ENCODE measurements at places on chromosomes 5 and 9.
A peak's percentile ranks its signal among the peaks of the same experiment; 100 is the strongest.

DNA sequence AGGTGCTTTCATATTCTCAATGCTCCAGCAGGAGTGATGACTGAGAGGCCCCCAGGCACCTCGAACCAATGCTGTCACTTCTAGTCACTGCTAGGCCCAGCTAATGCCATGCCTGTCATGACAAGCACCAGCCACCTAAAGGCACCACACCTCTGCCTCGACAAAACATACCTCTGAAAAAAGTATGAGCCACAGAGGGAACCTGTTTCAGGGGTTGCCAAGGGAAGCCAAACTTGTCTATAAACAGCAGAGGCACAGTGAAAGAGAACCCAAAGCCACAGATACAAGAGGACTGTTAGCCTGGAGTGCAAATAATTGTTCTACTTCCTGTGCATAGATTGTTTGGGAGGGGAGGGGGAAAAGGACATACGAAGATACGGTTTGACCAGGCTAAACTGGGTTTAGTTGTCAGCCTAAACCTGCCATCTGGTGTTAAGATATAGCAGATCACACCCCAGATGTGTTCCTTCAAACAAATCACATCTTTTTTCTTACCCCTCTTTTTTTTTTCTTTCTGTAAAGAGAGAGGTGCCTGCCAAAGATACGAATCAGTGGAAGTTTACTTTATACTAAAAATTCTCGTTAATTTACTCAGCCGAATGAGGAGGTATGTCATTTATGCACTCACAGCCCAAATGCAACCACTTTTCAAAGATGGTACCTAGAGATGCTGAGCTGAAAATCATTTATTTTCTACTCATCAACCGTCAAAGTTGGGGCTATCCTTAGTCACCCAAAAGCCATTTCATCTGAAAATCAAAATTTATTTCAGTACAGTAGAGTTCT lies 45.7 kb downstream of the BNC2 start:
- DNase-seq, result no peak

DNA sequence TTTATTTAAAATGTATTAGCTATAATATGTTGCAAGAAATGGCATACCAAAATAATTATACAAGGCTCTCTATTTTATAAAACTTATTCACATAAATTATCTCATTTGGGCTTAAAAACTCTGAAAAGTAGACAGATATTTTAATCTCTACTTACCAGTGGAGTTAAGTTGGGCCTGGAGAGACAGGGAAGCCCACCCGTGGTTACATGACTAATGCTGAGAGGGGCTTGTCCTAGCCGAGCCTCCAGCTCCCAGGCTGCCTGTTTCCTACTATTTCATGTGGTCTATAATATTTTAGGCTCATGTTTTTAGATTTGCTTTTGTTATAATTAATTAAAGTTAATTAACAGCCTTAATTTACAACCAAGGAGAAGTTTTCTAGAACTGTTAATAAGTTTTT lies 20.9 kb upstream of the ASPN start:
- DNase-seq, result no peak

DNA sequence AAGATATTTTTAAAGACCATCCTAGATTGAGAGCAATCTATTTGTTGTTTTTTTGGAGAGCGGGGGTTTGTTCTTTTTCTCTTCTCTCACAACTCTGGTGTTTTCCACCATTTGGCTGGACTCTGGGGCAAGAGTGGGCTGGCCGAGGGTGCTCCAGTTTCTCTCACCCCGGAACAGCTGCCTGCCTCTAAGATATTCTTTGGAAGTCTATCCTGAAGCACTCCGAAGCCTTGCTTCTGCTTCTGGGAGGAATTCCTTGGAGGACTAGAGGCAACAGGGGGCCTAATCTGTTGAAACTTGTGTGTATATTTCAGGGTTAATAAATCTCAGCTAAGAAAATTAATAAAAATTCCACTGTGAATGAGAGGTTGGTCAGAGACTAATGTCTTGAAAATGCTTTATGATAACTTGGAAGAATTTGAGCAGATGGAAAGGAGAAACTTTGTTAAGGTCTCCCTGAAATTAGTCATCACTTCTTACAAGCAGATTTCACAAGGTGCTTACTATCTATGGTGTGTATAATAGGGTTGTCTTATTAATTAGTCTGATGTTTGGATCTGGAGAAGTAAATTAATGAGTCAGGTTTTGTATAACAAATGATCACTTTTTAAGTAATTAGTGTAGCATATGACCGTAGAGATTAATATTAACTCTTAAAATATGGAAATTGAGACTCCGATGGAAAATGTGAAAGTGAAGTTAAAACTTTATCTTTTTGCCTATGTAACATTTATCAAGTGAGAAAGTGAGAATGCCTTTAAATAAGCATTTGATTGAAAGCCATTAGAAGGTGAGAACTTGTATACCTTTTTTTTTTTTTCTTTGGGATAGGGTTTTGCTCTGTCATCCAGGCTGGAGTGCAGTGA lies 4.0 kb downstream of the MAN2A1 start:
- no peak for DNase-seq

GRCh38 chr5:159184858-159185381 lies 24.4 kb downstream of the RNF145 start:
- DNase-seq, result no peak

GRCh38 chr9:120916588-120916987 lies 10.0 kb downstream of the TRAF1 start:
- DNase-seq, result peak; percentile 72

- DNase-seq, result no peak
These were observed 8.2 kb downstream of the ABL1 start for GRCh38 chr9:130843049-130843908.

- no peak for DNase-seq
These were observed 20.9 kb upstream of the ADAM19 start for GRCh38 chr5:157596487-157596886.

DNA sequence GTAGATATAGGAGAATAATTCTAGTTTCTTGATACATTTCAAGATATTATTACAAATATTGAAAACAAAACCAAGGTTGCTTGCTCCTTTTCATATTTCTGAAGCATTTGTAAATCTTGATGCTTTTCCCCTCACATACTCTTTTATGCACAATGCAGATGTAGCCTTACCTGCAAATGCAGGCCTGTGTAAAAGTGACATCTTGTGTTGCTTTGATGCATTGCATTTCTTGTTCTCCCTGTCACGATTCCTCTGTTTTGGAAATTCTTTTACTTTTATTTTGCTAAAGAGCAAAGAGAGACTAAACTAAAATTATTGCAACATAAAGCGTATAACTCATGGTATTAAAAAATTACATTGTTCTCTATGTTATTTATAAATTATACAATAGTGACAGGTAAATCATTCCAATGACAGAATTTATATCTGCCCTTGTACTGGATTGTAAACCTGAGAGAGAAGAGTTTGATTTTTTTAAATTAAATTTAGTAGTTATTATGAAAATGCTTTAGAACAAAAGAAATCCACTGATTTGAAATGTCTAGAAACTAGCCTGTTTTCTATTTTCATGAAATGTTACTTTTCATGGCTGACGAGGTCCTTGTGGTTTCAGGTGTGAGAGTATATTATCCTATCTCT lies 970.0 kb downstream of the MAT2B start:
- no peak for DNase-seq

GRCh38 chr5:106121972-106122605 lies 1548.6 kb downstream of the EFNA5 start:
- no peak for DNase-seq

GRCh38 chr9:14497476-14497875 lies 183.5 kb upstream of the NFIB start:
- DNase-seq, result no peak

DNA sequence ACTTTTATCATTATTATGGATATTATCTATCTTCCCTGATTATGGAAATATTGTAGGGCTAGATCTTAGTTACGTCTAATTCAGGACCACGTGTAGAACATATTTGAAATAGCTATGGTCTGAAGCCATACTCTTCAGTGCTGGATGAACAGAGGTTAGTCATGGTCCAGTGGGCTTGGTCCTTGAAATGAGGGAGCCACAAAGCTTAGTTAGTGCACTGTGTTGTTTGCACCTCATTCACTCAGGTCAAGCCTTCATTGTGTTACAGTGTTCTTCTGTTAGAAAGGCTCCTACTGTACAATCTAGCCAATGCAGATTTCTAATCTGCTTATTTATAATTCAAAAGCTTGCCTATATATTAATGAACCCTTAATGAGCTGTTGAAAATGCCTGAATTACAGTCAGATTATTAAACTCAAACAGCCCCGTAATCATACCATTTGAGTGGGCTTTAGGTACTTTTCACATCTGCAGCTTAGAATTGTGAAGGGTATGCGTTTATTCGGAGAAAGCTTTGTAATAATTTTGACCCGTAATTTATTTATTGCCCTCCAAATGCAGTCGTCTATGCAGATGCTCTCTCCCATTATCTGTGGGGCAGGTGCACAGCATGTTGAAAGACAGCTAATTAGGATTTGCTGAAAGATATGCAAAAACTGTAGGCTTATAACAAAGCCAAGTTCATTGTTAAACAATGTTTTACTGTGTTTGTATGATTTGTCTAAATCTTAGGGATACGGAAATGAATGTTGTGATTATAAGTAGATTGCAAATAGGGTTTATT lies 164.9 kb downstream of the PBX3 start:
- DNase-seq, result no peak

DNA sequence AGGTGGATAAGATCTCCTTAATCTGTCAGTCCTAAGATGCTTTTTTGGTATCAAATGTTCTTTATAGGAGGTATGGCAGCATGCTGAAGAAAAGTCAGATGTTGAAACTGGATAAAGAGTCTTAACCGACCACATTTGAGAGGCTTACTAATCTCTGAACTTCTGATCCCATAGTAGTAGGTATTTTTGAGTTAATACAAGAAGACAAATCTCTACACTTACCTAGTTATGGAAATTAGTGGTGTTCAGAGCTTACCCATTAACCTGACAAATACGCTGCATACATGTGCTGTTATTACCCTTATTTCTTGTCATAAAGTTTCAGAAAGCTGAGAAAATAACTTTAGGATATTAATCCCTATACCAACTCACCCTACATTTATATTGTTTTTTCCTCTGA lies 83.0 kb downstream of the ISL1 start:
- no peak for DNase-seq

DNA sequence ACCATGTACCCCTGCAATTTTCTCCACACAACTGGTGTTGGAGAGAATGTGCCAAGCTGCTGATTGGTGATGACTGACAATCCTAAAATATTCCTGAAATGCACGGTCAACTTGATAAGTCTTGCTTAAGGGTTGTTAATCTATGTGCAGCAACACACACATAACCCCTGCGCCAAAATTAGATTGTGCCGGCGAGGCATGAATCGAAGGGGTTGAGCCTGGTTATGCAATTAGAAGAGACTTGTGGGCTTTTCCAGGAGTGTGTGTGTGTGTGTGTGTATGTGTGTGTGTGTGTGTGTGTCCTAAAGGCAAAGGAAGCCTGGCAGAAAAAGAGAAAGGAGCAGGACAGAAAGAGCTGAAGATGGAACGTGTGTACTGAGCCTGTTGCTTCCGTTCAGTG lies 22.3 kb downstream of the IRX2 start:
- no peak for DNase-seq

DNA sequence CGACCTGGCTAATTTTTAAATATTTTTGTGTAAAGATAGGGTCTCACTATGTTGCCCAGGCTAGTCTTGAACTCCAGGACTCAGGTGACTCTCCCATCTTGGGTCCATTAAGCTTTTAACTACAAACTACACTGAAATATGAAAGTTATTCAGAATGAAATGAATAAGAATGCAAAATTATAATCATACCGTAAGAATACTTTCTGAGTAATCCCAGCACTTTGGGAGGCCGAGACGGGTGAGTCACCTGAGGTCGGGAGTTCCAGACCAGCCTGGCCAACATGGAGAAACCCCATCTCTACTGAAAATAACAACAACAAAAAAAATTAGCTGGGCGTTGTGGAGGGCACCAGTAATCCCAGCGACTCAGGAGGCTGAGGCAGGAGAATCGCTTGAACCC lies 1.1 kb upstream of the ORM1 start:
- DNase-seq, result no peak

- no peak for DNase-seq
These were observed 16.5 kb upstream of the SRFBP1 start for GRCh38 chr5:121945261-121945660.

- no peak for DNase-seq
These were observed 28.6 kb downstream of the CYFIP2 start for GRCh38 chr5:157294407-157295091.

- DNase-seq, result no peak
These were observed 4.1 kb downstream of the IPPK start for GRCh38 chr9:92665836-92666235.

DNA sequence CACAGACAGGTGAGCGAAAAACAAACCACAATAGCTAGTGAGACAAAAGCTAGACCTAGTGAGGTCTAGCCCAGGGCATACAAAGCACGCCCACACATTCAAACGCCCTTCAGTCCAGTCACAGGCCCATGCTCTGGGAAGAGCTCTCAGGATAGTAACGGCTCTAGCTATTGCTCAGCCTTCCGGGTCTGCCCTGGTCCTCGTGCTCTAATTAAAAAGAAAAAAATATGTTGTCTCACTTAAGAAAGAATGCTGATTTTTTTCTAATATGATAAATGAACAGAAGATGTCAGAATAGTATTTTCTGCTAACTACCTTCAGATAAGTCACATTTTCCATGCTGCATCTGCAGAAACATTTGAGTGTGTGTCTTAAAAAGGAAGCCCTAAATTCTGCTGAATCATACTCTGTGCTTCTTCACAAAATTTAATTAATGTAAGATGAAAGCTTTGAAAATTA lies 94.5 kb downstream of the PLPP1 start:
- peak; percentile 17 for DNase-seq

DNA sequence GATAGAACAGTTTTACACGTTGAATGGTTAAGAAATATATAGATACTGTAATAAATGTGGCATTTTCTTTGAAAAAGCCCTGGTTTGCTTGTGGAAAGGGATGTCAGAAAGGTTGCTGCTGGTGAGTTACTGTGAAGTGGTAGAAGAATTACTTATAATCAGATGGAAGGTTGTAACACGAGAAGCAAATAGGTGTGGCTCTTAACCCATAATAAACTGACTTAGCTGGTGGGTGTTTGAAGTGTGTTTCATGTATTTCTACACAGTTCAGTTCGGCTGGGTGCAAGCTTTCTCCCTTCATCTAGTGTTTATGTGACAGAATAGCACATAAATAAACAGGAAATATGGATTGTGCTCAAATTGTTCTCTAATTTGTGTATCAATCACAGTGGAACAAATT lies 5.5 kb downstream of the CNOT6 start:
- no peak for DNase-seq

- no peak for DNase-seq
These were observed 42.5 kb downstream of the GTF3C4 start for GRCh38 chr9:132712753-132713152.

DNA sequence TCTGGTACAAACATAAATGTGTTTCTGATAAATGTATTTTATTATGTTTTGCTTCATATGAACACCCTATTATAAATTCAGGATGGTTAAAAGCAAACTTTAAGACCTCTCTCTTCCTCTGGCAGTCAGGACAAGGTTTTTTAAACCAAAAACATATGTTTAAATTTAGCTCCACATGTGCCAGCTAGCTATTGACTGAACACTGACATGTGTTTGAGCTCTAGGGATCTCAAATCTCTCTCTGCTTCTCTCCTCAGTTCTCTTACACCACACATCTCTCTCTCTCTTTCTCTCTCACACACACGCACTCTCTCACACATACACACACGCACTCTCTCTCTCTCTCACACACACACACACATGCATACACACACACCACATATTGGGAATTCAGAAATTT lies 150.1 kb upstream of the RFX3 start:
- DNase-seq, result no peak
